Panc1 (cell line): ENCODE measurements at places on chromosomes 16 and 17.

DNA sequence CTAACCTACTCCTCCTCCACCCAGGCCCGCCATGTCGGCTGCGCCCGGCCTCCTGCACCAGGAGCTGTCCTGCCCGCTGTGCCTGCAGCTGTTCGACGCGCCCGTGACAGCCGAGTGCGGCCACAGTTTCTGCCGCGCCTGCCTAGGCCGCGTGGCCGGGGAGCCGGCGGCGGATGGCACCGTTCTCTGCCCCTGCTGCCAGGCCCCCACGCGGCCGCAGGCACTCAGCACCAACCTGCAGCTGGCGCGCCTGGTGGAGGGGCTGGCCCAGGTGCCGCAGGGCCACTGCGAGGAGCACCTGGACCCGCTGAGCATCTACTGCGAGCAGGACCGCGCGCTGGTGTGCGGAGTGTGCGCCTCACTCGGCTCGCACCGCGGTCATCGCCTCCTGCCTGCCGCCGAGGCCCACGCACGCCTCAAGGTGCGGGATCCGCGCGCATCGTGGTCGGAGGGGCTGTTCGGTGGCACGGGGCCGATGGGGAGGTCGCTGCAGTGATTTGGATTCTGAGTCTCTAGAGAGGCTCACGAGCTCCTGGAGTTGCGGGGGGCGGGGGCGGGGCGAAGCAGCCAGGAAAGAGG is 878 bp downstream of the TRIM72 start:
- H3K4me1 ChIP-seq: peaks cover 7% of the 10 kb centered on the region; the same call in 1 of the 2 replicates
- no peak overlapping the region; the same call in 1 of the 2 replicates for H3K4me3 ChIP-seq
- no peaks in the 10 kb centered on the region; the same call in 1 of the 2 replicates for H3K36me3 ChIP-seq
- no peaks in the 10 kb centered on the region for H3K27me3 ChIP-seq

- no peaks in the 10 kb centered on the region for H3K27me3 ChIP-seq
- H3K36me3 ChIP-seq: no peaks in the 10 kb centered on the region
- no peak overlapping the region for H3K4me3 ChIP-seq
- DNase-seq: no peak
Observed at GRCh38 chr17:77425791-77426641, 285.2 kb downstream of the SEC14L1 start.

- H3K36me3 ChIP-seq: no peaks in the 10 kb centered on the region
- no peaks in the 10 kb centered on the region for H3K4me1 ChIP-seq
- no peaks in the 10 kb centered on the region for H3K27me3 ChIP-seq
- no peak overlapping the region for H3K27ac ChIP-seq
- H3K4me3 ChIP-seq: no peak overlapping the region
Observed at GRCh38 chr16:78754713-78755112, 655.3 kb downstream of the WWOX start.

GRCh38 chr17:43907425-43907981 is at the start of gene MPP2:
Gene MPP2, minus strand, starts transcription at chr17:43907536. Its CDS starts 3,076 bp downstream, at chr17:43904460.
- H3K4me1 ChIP-seq: peaks cover 8% of the 10 kb centered on the region
- H3K27ac ChIP-seq: no peak within 1 kb of the TSS
- DNase-seq: no peak
- peaks cover 3% of the 10 kb centered on the region; the same call in 1 of the 2 replicates for H3K27me3 ChIP-seq
- H3K36me3 ChIP-seq: no peaks in the 10 kb centered on the region; the same call in 1 of the 2 replicates

- H3K4me3 ChIP-seq: no peak overlapping the region
- no peak overlapping the region for H3K27ac ChIP-seq
- no peaks in the 10 kb centered on the region for H3K27me3 ChIP-seq
Observed at GRCh38 chr16:89135971-89136765, 35.4 kb upstream of the CDH15 start.

DNA sequence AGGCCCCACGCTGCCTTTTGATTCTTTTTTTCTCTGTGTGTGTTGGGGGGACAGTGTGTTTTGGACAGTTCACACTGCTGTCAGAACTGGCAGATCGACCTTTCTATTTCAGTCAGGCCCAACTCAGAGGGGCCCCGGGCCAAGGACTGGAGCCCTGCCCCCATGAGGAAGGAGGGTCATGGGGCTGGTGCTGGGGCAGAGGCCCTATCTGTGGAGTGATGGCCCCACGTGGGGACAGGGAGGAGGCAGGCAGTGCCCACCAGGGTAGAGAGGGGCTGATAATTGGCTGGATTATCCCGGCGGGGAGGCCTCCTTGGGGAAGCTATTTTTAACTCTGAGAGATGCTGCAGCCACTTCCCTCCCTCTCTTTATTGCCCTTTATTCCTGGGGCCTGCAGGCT is 5.7 kb upstream of the KCNJ12 start:
- H3K4me1 ChIP-seq: no peaks in the 10 kb centered on the region
- no peaks in the 10 kb centered on the region for H3K27me3 ChIP-seq
- DNase-seq: no peak
- no peak overlapping the region for H3K27ac ChIP-seq
- H3K36me3 ChIP-seq: no peaks in the 10 kb centered on the region
- no peak overlapping the region for H3K4me3 ChIP-seq

DNA sequence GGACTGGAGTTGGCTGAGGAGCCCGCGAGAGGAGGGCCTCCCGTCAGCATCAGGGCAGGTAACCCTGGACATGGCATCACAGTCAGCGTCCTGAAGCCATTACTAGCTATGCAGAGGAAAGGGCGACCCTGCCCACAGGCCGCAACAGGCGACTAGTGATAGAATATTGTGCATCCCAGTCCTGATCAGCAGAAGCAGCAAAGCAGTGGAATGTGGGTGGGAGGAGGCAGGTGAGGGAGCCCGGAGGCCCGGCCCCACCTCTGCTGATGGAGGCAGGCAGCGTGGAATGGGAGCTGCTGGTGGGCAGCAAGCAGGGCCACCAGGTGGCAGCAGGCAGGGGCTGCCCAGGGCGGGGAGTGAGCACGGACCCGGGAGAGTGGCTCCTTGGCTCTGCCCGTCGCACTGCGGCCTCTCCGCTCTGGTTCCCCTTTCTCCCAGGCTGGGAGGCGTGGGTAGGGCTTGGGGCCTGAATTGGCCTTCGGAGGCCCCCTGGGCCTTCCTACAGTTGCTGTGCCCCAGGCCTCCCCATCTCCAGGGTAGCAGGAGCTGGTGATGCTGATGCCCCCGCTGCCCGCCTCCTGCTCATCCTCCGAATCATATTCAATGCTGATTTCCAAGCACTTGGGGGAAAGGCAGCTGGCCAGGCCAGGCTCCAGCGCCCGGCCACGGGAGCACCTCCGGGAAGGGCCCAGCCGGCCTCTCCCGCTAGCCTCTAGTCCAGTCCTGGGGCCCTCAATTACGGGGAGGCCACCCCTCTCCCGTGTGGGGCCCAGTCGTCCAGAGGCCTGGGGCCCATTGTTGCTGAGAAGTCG is 20.2 kb downstream of the TSPOAP1 start:
- H3K4me3 ChIP-seq: no peak overlapping the region
- H3K36me3 ChIP-seq: no peaks in the 10 kb centered on the region
- no peak overlapping the region for H3K27ac ChIP-seq
- no peaks in the 10 kb centered on the region for H3K27me3 ChIP-seq

- no peaks in the 10 kb centered on the region for H3K27me3 ChIP-seq
- peaks cover 50% of the 10 kb centered on the region for H3K4me1 ChIP-seq
- H3K36me3 ChIP-seq: no peaks in the 10 kb centered on the region
- DNase-seq: peak; percentile 58
- peak overlapping the region; percentile 56 for H3K27ac ChIP-seq
- H3K4me3 ChIP-seq: no peak overlapping the region
Observed at GRCh38 chr17:48261297-48261880, 153.8 kb downstream of the SNX11 start.

DNA sequence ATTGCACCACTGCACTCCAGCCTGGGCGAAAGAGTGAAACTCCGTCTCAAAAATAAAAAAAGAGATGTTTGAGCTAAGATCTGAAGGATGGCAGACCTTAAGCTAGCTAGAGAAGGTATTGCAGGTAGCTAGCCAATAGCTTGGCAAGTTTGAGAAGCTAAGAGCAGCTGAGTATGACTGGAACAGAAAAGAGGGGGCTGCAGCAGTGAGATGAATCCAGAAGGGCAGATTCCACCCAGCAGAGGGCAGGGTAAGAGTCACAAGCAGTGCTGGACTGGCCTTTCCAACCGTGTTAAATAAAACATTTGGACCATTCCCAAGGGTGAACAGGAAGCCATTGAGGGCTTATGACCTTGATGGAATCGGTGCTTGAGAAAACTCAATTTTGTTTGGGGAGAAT is 5.7 kb upstream of the PHAF1 start:
- no peaks in the 10 kb centered on the region for H3K27me3 ChIP-seq
- no peaks in the 10 kb centered on the region for H3K4me1 ChIP-seq
- H3K27ac ChIP-seq: no peak overlapping the region
- DNase-seq: no peak
- H3K4me3 ChIP-seq: no peak overlapping the region

GRCh38 chr17:57645950-57646665 is 99.0 kb downstream of the CCDC182 start:
- H3K27ac ChIP-seq: no peak overlapping the region
- no peaks in the 10 kb centered on the region for H3K27me3 ChIP-seq
- H3K4me1 ChIP-seq: no peaks in the 10 kb centered on the region
- no peaks in the 10 kb centered on the region for H3K36me3 ChIP-seq

- peaks cover 82% of the 10 kb centered on the region for H3K4me1 ChIP-seq
- no peak overlapping the region for H3K4me3 ChIP-seq
- DNase-seq: no peak
- H3K36me3 ChIP-seq: no peaks in the 10 kb centered on the region
- H3K27ac ChIP-seq: peak overlapping the region; percentile 92
Observed at GRCh38 chr16:24986512-24987303, 28.5 kb downstream of the ARHGAP17 start.

DNA sequence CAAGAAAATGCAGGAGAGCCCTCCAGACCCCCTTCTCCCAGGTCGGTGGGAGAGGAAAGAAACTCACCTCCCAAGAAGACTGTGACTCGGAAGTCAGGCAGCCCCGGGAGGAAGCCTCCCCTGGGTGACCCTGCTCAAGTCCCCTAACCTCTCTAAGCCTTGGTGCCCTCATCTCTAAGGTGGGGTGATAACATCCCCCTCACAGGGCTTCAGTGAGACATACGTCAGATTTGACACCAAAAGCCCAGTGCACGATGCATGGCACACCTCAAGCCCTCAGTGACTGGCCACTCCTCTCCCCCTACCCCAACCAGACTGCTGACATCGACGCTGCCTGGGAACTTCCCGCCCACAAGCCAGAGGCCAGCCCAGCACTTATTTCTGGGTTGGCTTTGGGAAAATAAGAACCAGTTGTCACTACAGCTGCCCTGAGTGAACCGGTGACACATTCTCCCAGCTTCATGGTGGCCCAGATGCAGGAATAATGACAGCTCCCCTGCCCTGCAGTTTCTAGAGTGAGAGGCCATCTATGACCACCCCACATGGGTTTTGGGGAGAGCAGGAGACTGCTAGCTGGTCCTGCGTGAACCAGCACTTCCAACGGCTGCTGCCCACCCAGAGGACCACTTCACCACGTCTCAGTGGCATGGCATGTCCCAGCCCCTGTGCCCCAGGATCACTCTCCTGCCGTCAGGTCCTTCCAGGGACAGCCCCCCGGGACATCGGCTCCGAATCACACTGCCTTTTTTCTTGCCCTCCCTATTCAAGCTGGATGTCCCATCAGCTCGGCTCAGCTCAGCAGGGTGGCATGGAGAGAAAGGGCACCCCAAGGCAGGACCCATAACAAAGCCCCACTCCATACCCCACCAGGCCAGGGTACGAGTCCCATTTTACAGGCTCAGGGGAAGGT is 9.5 kb downstream of the KNOP1 start:
- no peak overlapping the region for H3K27ac ChIP-seq
- H3K4me1 ChIP-seq: no peaks in the 10 kb centered on the region

DNA sequence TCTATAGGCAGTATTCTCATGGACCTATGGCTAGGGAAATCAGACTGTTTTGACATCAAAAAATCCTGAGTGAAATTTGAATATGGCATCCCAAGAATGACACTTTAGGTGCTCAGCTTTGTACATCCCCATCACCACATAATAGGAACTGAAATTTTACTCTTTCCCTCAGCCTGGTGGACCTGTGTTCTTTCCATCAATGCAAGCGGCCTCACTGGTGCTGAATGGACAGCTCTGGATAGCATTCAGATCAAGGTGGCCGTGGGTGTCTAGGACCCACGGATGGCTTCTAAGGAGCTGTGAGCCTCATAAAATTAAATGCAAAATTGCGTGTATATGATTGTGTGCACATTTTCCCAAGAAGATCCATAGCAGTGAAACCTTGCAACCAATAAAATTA is 152.6 kb downstream of the MAP2K6 start:
- no peak overlapping the region for H3K27ac ChIP-seq
- no peaks in the 10 kb centered on the region for H3K36me3 ChIP-seq
- no peaks in the 10 kb centered on the region for H3K27me3 ChIP-seq

GRCh38 chr16:84207879-84208278 is 16.9 kb downstream of the ADAD2 start:
- no peaks in the 10 kb centered on the region for H3K4me1 ChIP-seq
- no peak for DNase-seq
- H3K27me3 ChIP-seq: no peaks in the 10 kb centered on the region
- no peaks in the 10 kb centered on the region for H3K36me3 ChIP-seq
- H3K4me3 ChIP-seq: no peak overlapping the region
- no peak overlapping the region for H3K27ac ChIP-seq

DNA sequence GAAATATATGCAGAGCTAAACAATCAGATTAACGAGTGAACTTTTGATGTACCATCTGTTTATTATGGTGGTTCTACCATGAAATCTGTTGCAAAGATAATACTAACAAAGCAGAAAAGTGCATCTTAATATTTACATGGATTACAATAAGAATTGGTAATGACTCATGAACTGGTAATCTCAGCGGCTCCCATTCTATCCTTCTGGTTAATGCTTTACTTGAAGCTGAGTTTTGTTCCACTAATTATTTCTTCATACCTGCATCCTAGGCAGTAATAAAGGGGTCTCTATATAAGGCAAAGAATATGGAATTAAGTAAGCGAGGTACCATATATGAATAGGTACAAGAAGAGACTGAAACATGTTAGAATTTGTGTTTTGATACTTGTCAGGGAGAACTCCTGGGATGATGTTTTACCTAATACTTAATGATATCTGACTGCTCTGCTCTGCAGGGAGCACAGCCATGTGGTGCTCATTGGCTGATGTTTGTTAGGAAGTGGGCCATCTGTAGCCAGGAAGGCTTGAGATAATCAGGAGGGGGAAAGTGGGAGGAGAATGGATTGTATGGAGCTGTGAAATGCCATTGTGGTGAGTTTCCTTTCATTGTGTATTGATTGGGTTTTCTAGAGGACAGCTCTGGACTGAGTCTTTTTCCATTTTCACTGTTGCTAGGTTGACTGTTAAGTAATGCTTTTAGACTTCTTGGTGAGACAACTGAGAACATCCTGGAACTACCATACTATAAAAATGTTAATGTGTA is 52.6 kb downstream of the MAP2K6 start:
- H3K36me3 ChIP-seq: no peaks in the 10 kb centered on the region
- H3K27me3 ChIP-seq: no peaks in the 10 kb centered on the region
- H3K4me1 ChIP-seq: no peaks in the 10 kb centered on the region
- H3K4me3 ChIP-seq: no peak overlapping the region
- DNase-seq: no peak

- DNase-seq: no peak
- H3K4me1 ChIP-seq: peaks cover 12% of the 10 kb centered on the region
- H3K27me3 ChIP-seq: no peaks in the 10 kb centered on the region
- peak overlapping the region; percentile 98; the same call in 1 of the 2 replicates for H3K27ac ChIP-seq
Observed at GRCh38 chr17:2042933-2043332, 1.1 kb downstream of the OVCA2 start.

GRCh38 chr16:10078541-10078949 is 103.7 kb downstream of the GRIN2A start:
- no peaks in the 10 kb centered on the region for H3K36me3 ChIP-seq
- H3K27me3 ChIP-seq: no peaks in the 10 kb centered on the region
- peaks cover 45% of the 10 kb centered on the region for H3K4me1 ChIP-seq
- peak overlapping the region; percentile 83 for H3K27ac ChIP-seq
- H3K4me3 ChIP-seq: no peak overlapping the region

GRCh38 chr17:7502987-7503386 is 18.8 kb downstream of the POLR2A start:
- DNase-seq: no peak
- no peaks in the 10 kb centered on the region for H3K4me1 ChIP-seq
- H3K4me3 ChIP-seq: no peak overlapping the region
- no peaks in the 10 kb centered on the region for H3K27me3 ChIP-seq
- H3K36me3 ChIP-seq: peaks cover 48% of the 10 kb centered on the region
- no peak overlapping the region for H3K27ac ChIP-seq
